Left lung (tissue), 14 donors: ENCODE measurements at places on chromosomes 7 and 10. TPM values are rescaled to one million over a fixed set of nuclear protein-coding genes. Genes with fewer than 3 reads are reported as not detected.
A peak's percentile ranks its signal among the peaks of the same experiment; 100 is the strongest.

VWDE gene
- 4.3 TPM for total RNA-seq

PRLHR gene
- not detected for total RNA-seq

STEAP2 gene
- total RNA-seq, result 24.6 TPM

CDNF gene
- total RNA-seq, result 0.71 TPM

DNA sequence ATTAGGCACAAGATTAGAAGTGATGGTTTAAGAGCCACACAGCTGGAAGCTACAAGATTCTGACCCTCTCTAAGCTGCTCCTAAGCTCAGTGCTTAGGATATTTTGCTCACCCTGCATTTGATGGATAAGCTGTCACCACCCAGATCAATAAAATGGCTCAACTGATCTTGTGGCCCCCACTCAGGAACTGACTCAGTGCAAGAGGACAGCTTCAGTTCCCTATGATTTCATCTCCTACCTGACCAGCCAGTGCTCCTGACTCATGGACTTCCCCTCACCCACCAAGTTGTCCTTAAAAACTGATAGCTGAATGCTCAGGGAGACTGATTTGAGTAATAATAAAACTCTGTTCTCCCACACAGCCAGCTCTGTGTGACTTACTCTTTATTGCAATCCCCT lies 833.8 kb downstream of the GRID1 start:
- no peaks in the 10 kb centered on the region for H3K27me3 ChIP-seq
- no peak overlapping the region for H3K4me3 ChIP-seq
- H3K36me3 ChIP-seq, result no peaks in the 10 kb centered on the region
- no peak for DNase-seq
- no peak overlapping the region for H3K27ac ChIP-seq

- no peak overlapping the region for H3K27ac ChIP-seq
- H3K4me1 ChIP-seq, result no peaks in the 10 kb centered on the region
- H3K4me3 ChIP-seq, result no peak overlapping the region
These were observed 417.1 kb downstream of the GPAM start for GRCh38 chr10:111766464-111766863.

GRCh38 chr10:72889391-72889831 lies 4.1 kb upstream of the OIT3 start:
- no peaks in the 10 kb centered on the region for H3K4me1 ChIP-seq
- H3K4me3 ChIP-seq, result no peak overlapping the region
- no peak overlapping the region for H3K27ac ChIP-seq
- peaks cover 36% of the 10 kb centered on the region for H3K36me3 ChIP-seq
- H3K27me3 ChIP-seq, result no peaks in the 10 kb centered on the region

GRCh38 chr10:129833468-129833950 lies 130.6 kb downstream of the EBF3 start:
- no peak overlapping the region for H3K27ac ChIP-seq
- no peaks in the 10 kb centered on the region for H3K36me3 ChIP-seq
- H3K4me1 ChIP-seq, result no peaks in the 10 kb centered on the region
- no peaks in the 10 kb centered on the region for H3K27me3 ChIP-seq
- H3K4me3 ChIP-seq, result no peak overlapping the region

- H3K27ac ChIP-seq, result no peak overlapping the region
- no peaks in the 10 kb centered on the region for H3K36me3 ChIP-seq
- no peaks in the 10 kb centered on the region for H3K4me1 ChIP-seq
- H3K27me3 ChIP-seq, result no peaks in the 10 kb centered on the region
- DNase-seq, result no peak
These were observed 132.9 kb downstream of the RNLS start for GRCh38 chr10:88450201-88450600.

- H3K27me3 ChIP-seq, result peaks cover 7% of the 10 kb centered on the region
- peak overlapping the region; percentile 66 for H3K4me3 ChIP-seq
These were observed 11.8 kb upstream of the ACBD5 start for GRCh38 chr10:27252267-27253000.

DNA sequence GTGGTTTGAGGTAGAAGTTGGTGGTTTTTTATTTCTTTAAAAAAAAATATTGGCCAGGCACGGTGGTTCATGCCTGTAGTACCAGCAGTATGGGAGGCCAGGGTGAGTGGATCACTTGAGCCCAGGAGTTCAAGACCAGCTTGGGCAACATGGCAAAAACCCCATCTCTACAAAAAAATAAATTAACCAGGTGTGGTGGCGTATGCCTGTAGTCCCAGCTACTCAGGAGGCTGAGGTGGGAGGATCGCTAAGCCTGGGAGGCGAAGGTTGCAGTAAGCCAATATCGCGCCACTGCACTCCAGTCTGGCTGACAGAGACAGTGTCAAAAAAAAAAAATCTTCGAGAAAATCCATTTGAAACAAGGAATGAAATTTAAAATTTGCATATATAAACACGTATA lies 1.1 kb downstream of the IL2RA start:
- no peaks in the 10 kb centered on the region for H3K4me1 ChIP-seq
- no peak overlapping the region for H3K4me3 ChIP-seq
- DNase-seq, result no peak
- no peaks in the 10 kb centered on the region for H3K36me3 ChIP-seq
- no peaks in the 10 kb centered on the region for H3K27me3 ChIP-seq
